RPMI7951 (cell line): ENCODE measurements at places on chromosomes 1 and 21. TPM values are rescaled to one million over a fixed set of nuclear protein-coding genes. Genes with fewer than 3 reads are reported as not detected.

Gene CHRM3
- total RNA-seq: 0.12 TPM in 1 of 2 replicates, not detected in the other

GRCh38 chr1:3467096-3468036, 12.9 kb downstream of the ARHGEF16 start:
- no peak for DNase-seq

- no peak for DNase-seq
Observed at GRCh38 chr1:29743264-29743663, 506.9 kb downstream of the PTPRU start.

DNA sequence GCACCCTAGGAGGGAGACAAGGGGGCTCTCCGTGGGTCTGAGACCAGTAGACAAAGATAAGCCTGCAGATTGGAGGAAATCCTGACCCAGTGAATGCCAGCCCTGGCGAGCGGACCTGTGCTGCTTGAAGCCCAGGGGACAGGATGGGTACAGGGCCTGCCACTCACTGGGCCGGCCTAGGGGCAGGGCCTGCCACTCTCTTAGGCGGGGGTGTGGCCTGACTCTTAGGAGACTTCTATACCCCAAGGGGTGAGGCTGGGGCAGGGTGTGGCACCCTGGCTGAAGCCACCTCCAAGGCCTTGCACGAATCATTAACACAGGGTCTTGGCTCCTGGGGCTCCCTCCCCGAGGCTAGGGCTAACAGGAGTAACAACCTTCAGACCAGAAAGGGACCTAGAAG, 30.7 kb downstream of the TRIM62 start:
- DNase-seq: no peak

DNA sequence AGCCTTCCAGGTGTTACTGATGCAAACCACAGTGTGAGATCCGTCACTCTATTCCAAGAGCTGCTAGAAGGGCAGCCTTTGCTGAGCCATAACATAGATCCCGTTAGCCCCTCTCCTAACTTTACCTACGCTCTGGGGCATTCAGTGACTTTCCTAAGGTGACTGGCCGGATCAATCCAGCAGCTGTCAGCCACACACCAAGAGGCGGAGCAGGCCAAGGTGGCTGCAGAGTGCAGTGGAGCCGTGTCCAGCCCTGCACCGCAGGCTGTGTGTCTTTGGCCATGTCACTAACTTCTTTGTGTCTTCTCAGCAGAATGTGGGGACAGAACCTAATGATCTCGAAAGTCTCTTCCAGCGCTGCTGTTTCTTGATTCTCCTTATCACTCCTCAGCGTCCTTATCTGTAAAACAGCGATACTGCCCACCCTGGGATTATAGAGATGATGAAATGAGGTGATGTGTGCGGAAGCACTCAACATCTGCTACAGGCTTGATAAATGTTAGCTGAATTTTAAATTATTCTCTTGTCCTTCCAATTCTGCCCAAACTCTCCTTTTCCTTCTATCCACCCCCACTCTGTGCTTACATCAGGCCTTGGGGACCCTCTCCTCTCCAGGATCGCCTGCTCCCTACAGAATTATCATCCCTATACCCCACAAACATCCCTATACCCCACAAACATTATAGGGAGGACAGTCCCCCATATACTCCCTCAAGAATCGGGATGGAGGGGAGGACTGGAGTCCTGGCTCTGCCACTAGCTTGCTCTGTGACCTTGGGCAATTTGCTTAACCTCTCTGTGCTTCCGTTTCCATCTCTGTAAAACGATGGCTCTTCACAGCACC, 25.8 kb upstream of the LRRN2 start:
- DNase-seq: no peak
